B cell (primary cell): ENCODE measurements at places on chromosomes 11 and 22. TPM values are rescaled to one million over a fixed set of nuclear protein-coding genes. Genes with fewer than 3 reads are reported as not detected.

DNA sequence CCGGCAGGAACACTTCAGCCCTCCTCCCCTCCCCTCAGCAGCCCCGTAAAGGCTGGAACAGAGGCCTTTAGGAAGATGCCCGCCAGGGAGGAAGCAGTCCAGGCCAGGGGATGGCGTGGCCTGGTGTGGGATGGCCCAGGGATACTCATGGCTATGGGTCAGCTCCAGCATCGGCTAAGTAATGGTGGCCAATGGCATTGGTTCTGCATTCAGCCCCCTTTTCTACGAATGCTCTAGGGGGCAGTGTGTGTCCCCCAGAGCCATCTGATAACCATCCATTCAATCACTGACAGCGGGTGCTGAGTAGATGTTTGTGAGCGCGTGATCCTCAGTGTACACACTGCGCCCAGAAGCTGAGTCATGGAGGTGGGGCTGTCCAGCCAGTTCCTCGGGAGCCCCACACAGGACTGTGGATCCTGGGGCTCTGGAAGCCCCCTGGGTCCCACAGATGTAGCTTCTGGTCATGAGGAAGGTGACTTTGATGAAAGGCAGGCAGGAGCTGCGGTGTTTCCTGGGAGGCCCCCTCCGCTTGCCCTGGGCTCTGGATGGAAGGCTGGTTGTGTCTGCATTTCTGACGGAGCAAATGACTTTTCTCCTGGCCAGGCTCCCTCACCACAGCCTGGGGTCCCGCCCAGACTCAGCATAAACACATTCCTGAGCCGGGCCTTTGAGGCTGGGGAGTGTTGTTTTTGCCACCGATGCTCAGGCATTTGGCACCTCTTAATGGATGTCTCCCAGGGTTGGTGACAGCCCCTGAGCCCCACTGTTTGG is 46.5 kb downstream of the FBLN1 start:
- no peak overlapping the region for H3K27ac ChIP-seq
- no peaks in the 10 kb centered on the region for H3K27me3 ChIP-seq
- no peaks in the 10 kb centered on the region for H3K4me1 ChIP-seq
- H3K36me3 ChIP-seq: no peaks in the 10 kb centered on the region

- H3K27ac ChIP-seq: peak overlapping the region; percentile 5
- H3K27me3 ChIP-seq: no peaks in the 10 kb centered on the region
- H3K4me1 ChIP-seq: peaks cover 39% of the 10 kb centered on the region
- H3K4me3 ChIP-seq: no peak overlapping the region
- peak; percentile 86 for DNase-seq
- H3K36me3 ChIP-seq: peaks cover 94% of the 10 kb centered on the region
These were observed 78.9 kb downstream of the FLI1 start for GRCh38 chr11:128772814-128773213.

GRCh38 chr11:106670069-106670468 is 348.2 kb downstream of the GUCY1A2 start:
- H3K27me3 ChIP-seq: no peaks in the 10 kb centered on the region
- H3K4me1 ChIP-seq: no peaks in the 10 kb centered on the region
- DNase-seq: no peak
- H3K27ac ChIP-seq: no peak overlapping the region

DNA sequence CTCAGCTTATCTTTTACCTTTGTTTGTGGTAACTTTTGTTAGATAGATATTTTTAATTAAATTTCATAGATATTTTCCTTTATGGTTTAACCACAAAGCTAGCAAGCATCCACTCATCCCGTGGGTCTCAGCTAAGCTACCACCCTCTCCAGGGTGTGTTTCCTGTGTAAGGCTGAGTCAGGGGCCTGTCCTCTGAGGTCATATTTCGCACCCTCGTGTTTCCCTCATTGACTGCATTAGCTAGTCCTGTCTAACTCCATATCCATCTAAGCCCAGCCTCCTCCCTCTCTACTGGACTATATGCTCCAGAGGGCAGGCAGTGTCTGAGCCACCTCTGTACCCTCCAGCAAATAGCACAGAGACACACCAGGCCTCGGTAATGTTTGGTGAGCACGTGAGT is 16.7 kb downstream of the XRRA1 start:
- H3K27ac ChIP-seq: no peak overlapping the region
- H3K4me1 ChIP-seq: no peaks in the 10 kb centered on the region
- no peak for DNase-seq
- H3K27me3 ChIP-seq: no peaks in the 10 kb centered on the region

- H3K4me3 ChIP-seq: no peak overlapping the region
- no peaks in the 10 kb centered on the region for H3K36me3 ChIP-seq
- no peak for DNase-seq
- peaks cover 12% of the 10 kb centered on the region for H3K4me1 ChIP-seq
- H3K27me3 ChIP-seq: no peaks in the 10 kb centered on the region
- H3K27ac ChIP-seq: no peak overlapping the region
These were observed 64.4 kb downstream of the PRDM11 start for GRCh38 chr11:45210846-45211245.

C22orf42 gene
- polyA plus RNA-seq: not detected in 2 replicates

UBASH3B gene
- 2.3 and 3.2 TPM in 2 replicates for polyA plus RNA-seq

- no peaks in the 10 kb centered on the region for H3K27me3 ChIP-seq
- no peak for DNase-seq
- H3K36me3 ChIP-seq: peaks cover 21% of the 10 kb centered on the region
- no peaks in the 10 kb centered on the region for H3K4me1 ChIP-seq
- no peak overlapping the region for H3K4me3 ChIP-seq
These were observed 38.0 kb downstream of the MRGPRD start for GRCh38 chr11:68942751-68943271.

RIMBP3C gene
- 0.10 and 0.22 TPM in 2 replicates for polyA plus RNA-seq

SCGB2A2 gene
- not detected in 2 replicates for polyA plus RNA-seq

- H3K27me3 ChIP-seq: peaks cover 2% of the 10 kb centered on the region
- no peak overlapping the region for H3K4me3 ChIP-seq
- peaks cover 10% of the 10 kb centered on the region for H3K4me1 ChIP-seq
- no peaks in the 10 kb centered on the region for H3K36me3 ChIP-seq
- DNase-seq: peak; percentile 66
These were observed 29.1 kb downstream of the MAP6 start for GRCh38 chr11:75639762-75640181.

DNA sequence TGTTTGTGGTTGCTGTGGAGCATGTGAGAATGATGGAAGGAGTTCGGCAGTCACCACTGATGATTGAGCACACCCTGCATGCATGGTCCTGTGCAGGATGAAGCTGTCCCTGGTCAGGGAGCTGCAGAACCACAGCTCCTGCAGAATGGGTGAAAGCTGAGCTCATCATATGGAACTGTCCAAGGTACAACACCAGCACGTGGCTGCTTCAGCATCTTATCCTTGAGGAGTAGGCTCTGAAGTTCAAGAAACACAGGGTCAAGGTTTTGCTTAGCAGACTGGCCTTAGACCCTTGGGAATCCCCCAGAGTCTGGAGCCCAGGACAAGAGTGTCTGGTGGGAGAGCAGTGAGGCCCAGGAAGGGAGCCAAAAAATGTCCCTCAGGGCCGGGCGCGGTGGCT is 182.4 kb upstream of the LARGE1 start:
- H3K27ac ChIP-seq: no peak overlapping the region
- no peak overlapping the region for H3K4me3 ChIP-seq
- H3K27me3 ChIP-seq: peaks cover 5% of the 10 kb centered on the region
- no peaks in the 10 kb centered on the region for H3K36me3 ChIP-seq
- no peak for DNase-seq

GRCh38 chr11:41449483-41450050 is 9.9 kb downstream of the LRRC4C start:
- H3K36me3 ChIP-seq: no peaks in the 10 kb centered on the region
- H3K27ac ChIP-seq: no peak overlapping the region
- H3K4me1 ChIP-seq: no peaks in the 10 kb centered on the region
- no peak for DNase-seq
- H3K27me3 ChIP-seq: no peaks in the 10 kb centered on the region

DNAJB7 gene
- not detected in 2 replicates for polyA plus RNA-seq

GRCh38 chr11:19963697-19964387 is 196.4 kb downstream of the DBX1 start:
- peaks cover 6% of the 10 kb centered on the region for H3K4me1 ChIP-seq
- H3K36me3 ChIP-seq: no peaks in the 10 kb centered on the region
- H3K4me3 ChIP-seq: no peak overlapping the region
- DNase-seq: no peak

DNA sequence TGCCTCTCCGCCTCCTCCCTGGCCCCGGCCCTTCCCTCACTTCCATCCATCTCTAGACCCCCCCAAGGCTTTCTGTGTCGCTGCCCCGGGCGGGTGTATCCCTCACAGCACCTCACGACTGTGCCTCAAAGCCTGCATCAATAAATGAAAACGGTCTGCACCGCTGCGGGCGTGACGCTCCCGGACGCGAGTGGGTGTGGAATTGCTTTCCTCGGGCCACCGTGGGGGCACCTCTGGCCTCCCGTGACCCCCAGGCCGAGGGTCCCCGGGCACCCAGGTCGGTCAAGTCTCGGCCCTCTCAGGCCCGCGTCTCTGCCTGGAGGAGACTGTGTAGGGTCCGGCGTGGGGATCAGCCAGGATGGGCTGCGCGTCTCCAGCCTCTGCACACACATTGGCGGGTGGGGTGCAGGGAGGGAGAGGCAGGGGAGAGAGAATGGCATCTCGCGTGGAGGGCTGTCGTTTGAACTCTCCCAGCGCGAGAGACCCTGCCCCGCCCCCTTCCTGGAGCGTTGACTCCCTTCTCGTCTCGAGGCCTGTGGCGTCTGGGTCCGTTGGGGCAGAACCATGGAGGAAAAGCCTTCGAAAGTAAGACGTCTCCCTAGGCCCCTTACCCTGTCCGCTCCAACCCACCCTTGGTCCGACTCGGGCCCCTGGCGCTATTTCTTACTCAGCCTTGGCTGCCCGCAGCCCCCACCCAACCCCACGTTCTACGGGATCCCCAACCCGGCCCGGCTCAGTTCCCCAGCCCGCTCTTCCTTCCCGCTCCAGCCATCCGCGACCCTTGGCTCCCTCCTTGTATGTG is at the start of gene CATSPERZ:
CATSPERZ (plus strand) TSS at position 512 of the 802 bp plus-strand sequence; CDS start at position 565, 53 bp downstream.
- H3K4me3 ChIP-seq: peak within 1 kb of the TSS; percentile 5
- no peak for DNase-seq
- peaks cover 65% of the 10 kb centered on the region for H3K27me3 ChIP-seq
- peaks cover 40% of the 10 kb centered on the region for H3K4me1 ChIP-seq
- H3K36me3 ChIP-seq: no peaks in the 10 kb centered on the region
- H3K27ac ChIP-seq: no peak within 1 kb of the TSS

DNA sequence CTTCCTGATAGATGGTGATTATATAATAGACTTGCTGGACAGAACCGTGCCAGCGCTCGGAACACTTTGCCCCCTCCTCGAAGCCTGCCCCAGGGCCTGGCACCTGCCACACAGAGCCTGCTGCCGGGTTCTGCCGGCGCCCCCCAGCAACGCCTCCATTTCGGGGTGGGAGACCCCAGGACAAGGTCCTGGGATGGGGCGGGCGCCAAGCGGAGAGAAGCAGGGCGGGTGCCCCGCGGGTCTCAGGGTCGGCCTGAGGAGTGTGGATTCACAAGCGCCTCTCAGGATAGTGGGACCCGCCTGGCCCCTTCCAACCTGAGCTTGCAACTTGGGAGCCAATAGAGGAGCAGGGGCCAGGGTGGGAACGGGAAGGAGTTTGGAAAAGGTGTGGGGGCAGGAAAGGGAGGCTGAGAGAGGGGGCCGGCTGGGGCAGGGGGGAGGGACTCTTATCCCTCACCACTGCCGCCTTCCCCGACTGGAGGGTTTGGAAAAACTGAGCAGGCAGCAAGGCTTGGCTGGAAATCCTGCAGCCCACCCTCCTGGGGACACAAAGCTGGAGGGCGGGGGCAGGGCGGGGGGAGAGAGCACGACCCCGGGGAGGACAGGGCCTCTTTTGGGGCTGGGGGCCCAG is 3.3 kb upstream of the BCL9L start:
- no peaks in the 10 kb centered on the region for H3K36me3 ChIP-seq

GRCh38 chr22:48757985-48758561 is 1069.6 kb downstream of the BRD1 start:
- H3K4me3 ChIP-seq: no peak overlapping the region
- DNase-seq: no peak
- H3K4me1 ChIP-seq: no peaks in the 10 kb centered on the region

DNA sequence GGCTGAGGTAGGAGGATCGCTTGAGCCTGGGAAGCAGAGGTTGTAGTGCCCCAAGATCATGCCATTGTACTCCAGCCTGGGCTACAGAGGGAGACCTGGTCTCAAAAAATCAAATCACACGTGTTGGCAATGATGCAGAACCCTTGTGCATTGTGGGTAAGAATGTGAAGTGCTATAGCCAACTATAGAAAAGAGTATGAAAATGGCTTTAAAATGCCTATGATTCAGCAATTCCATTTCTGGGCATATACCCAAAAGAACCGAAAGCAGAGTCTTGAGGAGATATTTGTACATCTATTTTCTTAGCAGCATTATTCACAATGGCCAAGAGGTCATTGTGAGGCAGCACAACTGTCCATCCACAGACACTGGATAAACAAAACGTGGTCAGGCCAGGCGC is 2.6 kb upstream of the FADS3 start:
- H3K27ac ChIP-seq: no peak overlapping the region
- H3K27me3 ChIP-seq: no peaks in the 10 kb centered on the region
- H3K4me3 ChIP-seq: no peak overlapping the region
- DNase-seq: no peak
- H3K36me3 ChIP-seq: no peaks in the 10 kb centered on the region
- H3K4me1 ChIP-seq: peaks cover 47% of the 10 kb centered on the region

CHRNA10 gene
- polyA plus RNA-seq: 1.2 and 2.1 TPM in 2 replicates

DNA sequence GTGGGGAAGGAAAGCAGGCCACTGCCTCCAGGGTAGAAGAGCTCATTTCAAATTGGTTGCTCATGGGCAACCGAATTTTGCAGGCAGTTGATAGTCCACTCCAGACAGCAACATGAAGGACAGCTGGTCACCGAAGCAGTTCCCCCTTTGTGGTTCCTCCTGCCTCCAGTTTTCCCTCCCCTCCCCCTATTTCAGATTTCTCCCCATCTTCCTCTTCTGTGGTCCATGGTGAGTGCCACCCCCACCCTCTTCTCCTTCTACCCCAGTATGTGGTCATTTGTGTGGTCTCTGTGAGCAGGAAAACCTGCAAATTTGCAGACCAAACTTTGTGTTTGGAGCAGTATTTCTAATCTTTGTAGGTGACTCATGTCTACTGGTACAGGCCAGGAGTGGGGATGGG is 38.2 kb upstream of the PAK1 start:
- no peak overlapping the region for H3K4me3 ChIP-seq
- no peak for DNase-seq
- H3K4me1 ChIP-seq: no peaks in the 10 kb centered on the region
- H3K36me3 ChIP-seq: no peaks in the 10 kb centered on the region

GRCh38 chr11:18774801-18775200 is 16.8 kb downstream of the PTPN5 start:
- no peak overlapping the region for H3K27ac ChIP-seq
- no peak overlapping the region for H3K4me3 ChIP-seq
- no peaks in the 10 kb centered on the region for H3K36me3 ChIP-seq
- H3K27me3 ChIP-seq: no peaks in the 10 kb centered on the region
- DNase-seq: no peak

- H3K4me1 ChIP-seq: no peaks in the 10 kb centered on the region
- H3K27ac ChIP-seq: no peak overlapping the region
- no peak for DNase-seq
- no peaks in the 10 kb centered on the region for H3K27me3 ChIP-seq
These were observed 274.0 kb downstream of the SOX6 start for GRCh38 chr11:16082095-16083055.

GRCh38 chr11:1197431-1197885 is 25.4 kb upstream of the MUC5B start:
- no peaks in the 10 kb centered on the region for H3K36me3 ChIP-seq
- H3K4me1 ChIP-seq: no peaks in the 10 kb centered on the region
- H3K4me3 ChIP-seq: no peak overlapping the region

- H3K4me3 ChIP-seq: no peak overlapping the region
- no peaks in the 10 kb centered on the region for H3K4me1 ChIP-seq
- no peak overlapping the region for H3K27ac ChIP-seq
- peaks cover 20% of the 10 kb centered on the region for H3K27me3 ChIP-seq
- no peak for DNase-seq
These were observed 7.9 kb upstream of the SPON1 start for GRCh38 chr11:13954591-13954990.
